ENCODE measurements at places on chromosomes 7 and 10.

GRCh38 chr10:108990441-108990840 lies 932.9 kb downstream of the XPNPEP1 start:
- no peak for DNase-seq

DNA sequence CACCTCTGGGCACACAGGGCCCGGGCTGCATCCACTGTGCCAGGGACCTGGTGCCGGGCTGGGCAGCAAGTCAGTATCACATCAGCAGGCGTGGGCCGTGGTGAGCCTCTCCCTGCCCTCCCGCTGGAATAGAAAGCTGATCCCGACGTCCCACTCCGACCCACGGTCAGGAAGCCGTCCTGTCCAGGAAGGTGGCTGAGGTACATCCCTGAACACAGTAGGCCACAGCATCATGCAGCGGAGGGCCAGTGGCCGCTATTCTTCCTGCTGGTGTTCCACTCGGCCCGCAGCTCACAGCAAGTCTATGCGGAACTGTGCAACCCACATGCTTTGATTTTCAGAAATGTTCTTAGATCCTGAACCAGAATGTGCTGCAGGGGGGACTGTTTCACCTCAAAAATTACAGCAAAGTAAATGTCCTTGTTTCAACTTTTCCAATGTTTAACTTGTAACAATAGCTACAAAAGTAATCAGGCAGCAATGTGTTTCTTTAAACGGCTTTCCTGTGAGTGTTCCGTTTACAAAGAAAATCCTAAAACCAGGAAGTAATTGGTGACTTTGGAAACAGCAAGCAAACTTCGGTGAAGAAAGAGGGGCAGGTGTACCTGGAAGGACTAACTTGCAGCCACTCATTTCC lies 676 bp upstream of the GPR146 start:
- DNase-seq = no peak

DNA sequence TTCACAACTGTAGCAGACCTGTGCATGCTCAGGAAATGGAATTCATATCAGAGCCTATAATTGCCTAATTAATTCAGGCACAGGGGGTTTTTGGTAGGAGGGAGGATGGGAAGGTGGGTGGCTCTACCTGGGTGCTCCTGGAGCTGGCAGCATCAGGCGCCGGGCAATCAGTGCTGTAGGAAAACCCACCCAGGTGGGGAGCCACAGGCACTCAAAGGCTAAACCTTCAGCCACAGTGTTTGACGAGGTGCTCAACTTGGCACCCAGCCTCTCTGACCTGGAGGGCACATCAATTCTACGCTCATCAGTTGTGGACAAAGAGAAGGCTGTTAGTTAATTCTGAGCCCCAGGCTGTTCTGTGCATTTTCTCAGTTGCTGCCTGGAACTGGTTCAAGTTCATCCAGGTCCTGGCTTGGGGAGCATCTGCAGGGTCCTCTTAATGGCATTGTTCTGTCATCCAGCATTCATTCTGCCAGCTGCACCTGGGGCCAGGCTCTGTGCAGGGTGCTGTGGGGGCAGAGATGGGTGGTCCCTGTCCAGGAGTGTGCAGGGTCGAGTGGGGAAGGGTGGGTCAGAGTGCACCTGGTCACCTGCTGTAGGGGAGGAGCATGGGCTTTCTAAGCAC lies 54.1 kb upstream of the NPTX2 start:
- no peak for DNase-seq

DNA sequence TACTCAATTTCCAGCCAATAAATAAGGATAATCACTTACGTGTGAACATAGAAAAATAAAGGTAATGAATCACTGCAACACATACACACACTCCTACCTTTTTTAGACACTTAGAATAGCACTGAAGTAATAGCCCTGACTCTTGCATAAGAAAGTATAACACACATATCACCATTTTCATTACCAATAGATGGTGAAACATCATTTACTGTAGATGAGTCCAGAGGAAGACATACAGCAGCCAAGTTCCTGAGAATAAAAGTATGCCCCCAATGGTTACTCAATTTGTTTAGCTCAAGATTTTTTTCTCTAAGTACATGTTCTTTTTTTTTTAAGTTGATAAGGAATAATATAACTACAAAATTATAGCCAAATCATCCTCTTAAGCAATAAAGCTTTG lies 316.3 kb downstream of the PARD3 start:
- no peak for DNase-seq

DNA sequence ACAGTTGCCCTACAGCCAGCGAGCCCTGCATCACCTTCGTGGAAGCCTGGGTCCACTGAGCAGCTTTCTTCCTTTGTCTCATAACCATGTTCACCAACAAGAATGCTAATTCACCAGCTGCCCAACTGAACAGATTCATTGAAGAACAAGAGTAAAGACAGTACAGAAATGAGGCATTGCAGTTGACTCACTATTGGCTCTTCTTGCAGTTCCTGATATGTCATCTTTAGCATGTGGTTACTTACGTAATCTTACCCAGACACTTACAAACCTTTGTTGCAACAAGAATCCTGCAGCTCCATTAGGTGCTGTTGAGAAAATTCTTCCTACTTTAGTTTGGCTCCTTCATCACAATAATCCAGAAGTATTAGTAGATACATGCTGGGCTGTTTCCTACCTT lies 174.0 kb upstream of the TPK1 start:
- no peak for DNase-seq

DNA sequence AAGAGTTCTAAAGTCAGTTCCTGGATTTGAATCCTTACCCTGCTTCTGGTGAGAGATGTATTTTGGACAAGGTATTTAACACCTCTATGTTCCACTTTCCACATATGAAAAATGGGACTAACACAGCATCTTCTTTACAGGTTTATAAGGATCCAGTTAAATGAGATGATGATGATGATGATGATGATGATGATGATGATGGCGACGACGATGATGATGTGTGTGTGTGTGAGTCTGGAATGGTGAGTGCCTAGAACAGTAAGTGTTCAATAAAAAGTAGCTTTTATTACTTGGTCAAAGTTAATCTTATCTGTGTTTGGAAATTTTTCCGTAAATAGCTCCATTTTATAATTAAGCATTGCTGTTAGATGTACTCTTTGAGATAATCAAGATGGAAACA lies 248.3 kb upstream of the SLC26A5 start:
- DNase-seq = no peak

- DNase-seq = no peak
Measured at GRCh38 chr10:89985446-89985845, 284.1 kb downstream of the KIF20B start.

GRCh38 chr7:152674860-152675758 lies 832 bp downstream of the XRCC2 start:
- no peak for DNase-seq

DNA sequence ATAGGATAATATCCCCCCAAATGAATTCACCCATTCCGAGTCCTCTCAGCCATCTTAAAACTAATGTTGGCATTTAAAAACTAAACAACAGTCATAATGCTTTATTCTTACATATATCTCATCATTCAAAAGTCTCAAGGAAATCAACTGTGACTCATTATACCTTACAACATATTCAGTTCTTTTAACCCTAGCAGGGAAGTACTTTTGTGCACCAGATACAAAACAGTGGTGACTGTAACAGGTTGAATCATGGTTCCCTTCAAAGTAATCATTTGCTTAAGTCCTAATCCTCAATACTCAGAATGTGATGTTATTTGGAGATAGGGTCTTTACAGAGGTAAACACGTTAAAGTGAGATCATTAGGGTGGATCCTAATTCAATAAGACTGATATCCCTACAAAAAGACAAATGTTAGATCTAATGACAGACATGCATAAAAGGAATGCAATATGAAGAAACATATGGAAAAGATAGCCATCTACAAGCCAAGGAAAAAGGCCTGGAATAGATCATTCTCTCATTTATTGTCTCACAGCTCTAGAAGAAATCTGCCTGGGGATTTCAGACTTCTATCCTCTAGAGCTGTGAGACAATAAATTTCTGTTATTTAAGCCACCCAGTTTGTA lies 42.3 kb downstream of the RELN start:
- no peak for DNase-seq

DNA sequence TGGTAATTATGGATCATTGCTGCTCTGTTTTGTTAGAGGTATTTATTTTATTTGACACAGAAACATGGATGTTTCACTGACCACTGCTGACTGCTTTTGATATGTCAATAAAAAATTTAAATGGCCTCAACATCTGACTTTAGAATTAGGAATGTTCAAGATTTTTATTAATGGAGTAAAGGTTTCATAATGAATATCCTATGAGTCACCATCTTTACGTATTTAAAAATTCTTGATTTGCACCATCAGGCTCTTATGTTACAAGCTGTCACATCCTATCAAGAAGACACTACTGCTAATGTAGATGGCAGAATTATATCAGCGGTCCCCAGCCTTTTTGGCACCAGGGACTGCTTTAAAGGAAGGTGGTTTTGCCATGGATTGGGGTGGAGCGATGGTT lies 578.7 kb upstream of the NRP1 start:
- no peak for DNase-seq

- no peak for DNase-seq
Measured at GRCh38 chr10:71218046-71218650, 5.8 kb downstream of the UNC5B start.

- no peak for DNase-seq
Measured at GRCh38 chr10:74672430-74673165, 153.8 kb upstream of the KAT6B start.

- no peak for DNase-seq
Measured at GRCh38 chr7:108973075-108973474, 403.4 kb downstream of the DNAJB9 start.

- no peak for DNase-seq
Measured at GRCh38 chr10:116608686-116609594, 11.8 kb upstream of the PNLIPRP2 start.

DNA sequence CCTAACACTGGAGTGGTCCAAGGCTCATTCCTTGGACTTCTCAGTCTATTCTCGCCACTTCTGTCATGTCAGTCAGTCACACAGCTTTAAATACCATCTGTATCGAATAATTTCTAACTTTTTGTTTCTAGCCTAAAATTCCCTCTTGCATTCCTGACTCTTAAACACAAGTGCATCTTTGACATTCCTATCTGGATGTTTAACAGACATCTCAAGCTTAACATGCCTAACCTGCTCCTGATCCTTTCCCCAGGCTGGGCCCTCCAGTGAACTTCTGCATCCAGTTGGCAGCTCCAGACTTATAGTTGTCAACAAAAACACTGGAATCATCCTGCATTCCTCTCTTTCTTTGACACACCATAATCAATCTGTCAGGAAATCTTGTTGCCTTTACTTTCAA lies 4.5 kb upstream of the ABCB4 start:
- DNase-seq = no peak

- no peak for DNase-seq
Measured at GRCh38 chr7:97011104-97011503, 5.8 kb downstream of the DLX6 start.

GRCh38 chr10:71138166-71138830 lies 74.1 kb upstream of the UNC5B start:
- DNase-seq = no peak

GRCh38 chr10:70147259-70147625 lies 742 bp upstream of the TYSND1 start:
- DNase-seq = no peak

DNA sequence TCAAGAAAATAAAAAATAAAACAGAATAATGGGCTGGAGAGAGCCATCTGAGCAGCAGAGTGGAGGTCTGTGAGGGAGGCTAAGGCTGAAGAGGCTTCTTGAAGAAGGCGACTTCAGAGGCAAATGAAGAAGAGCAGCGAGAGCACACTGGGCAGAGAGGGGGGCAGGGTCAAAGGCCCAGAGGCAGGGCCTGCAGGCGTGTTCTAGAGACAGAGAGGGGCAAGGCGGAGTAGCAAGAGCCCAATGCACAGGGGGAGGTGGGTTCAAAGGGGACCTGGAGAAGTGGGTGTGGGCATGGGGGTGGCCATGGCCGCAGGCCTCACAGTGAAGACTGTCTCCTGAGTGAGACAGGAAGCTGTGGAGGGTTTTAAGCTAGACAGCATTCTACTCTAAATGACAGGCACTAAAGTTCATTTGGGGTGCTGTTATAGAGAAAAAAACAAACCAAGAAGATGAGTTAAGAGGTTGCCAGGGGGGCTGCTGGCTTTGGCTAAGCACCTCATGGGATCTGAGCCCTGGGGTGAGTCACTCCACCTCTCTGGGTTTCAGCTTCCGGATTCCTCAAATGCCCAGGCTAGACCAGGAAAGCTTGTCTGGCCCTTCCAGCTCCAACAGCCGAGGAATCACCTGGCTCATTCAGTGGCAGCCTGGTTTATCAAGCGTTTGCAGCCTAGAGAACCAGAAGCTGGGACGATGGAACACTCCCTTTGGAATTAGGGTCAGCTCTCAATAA lies 81.7 kb downstream of the DLG5 start:
- DNase-seq = no peak

DNA sequence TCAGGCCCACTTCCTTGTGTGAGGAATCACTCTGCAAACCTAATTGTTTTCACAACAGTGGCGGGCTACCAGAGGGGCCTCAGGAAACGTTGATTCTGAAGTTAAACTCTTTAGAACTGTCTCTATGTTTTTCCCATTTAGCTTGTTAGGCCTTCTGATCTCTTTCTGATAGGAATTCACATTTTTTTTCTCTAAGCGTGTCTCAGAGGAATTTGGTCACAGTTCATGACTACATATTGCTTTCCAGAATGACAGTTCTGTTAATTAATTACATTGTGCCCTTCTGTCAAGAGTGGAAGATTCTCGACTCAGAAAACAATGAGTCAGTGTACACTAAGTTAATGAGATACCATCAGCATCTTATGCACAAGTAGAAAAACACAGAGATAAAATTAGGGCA lies 469.2 kb upstream of the C7orf33 start:
- no peak for DNase-seq

DNA sequence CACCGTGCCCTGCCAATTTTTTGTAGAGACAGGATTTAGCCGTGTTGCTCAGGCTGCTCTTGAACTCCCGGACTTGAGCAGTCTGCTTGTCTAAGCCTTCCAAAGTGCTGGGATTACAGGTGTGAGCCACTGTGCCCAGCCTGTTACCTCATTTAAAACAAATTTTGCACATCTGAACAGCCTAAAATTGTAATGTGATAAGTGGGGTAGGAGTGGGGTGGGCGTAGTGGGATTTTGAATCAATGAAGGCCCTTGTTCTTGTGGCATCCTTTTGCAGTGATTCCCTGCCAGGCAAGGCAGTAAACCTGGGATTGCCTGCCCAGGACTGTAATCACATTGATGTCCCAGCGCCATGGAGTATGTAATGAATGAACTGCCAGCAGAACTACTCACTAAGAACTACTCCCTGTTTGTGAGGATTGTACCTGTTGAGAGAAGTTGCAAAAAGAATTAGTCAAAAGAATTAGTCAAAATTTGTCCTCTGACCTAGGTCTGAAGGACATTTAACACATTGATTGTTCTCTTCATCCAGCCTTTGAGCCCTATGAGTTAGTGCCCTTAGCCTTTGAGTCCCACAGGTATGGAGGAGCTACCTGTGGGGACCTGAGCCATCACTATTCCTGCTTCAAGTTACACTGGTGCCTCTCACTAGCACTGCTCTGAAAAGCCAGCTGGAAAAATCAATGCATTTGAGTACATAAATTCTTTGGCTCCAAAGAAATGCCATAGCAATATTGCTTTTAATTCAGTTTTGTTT lies 5.3 kb downstream of the RPS24 start:
- DNase-seq = no peak

Measured in activated CD8-positive, alpha-beta memory T cell treated with anti-CD3 and anti-CD28 coated beads for 1 hour (primary cell).